ENCODE measurements at places on chromosomes 16 and 17. TPM values are rescaled to one million over a fixed set of nuclear protein-coding genes. Genes with fewer than 3 reads are reported as not detected.

Gene MAF
- 21.9 TPM for polyA plus RNA-seq

Gene SULT1A2
- polyA plus RNA-seq: 0.09 TPM

Gene RAB26
- polyA plus RNA-seq: 0.17 TPM

Gene OR3A3
- polyA plus RNA-seq: not detected

Gene YBX2
- 0.14 TPM for polyA plus RNA-seq

Gene VTN
- polyA plus RNA-seq: 0.12 TPM

Gene HOXB8
- 0.10 TPM for polyA plus RNA-seq
